DMS79 (cell line): ENCODE measurements at places on chromosomes 1 and 21.

DNA sequence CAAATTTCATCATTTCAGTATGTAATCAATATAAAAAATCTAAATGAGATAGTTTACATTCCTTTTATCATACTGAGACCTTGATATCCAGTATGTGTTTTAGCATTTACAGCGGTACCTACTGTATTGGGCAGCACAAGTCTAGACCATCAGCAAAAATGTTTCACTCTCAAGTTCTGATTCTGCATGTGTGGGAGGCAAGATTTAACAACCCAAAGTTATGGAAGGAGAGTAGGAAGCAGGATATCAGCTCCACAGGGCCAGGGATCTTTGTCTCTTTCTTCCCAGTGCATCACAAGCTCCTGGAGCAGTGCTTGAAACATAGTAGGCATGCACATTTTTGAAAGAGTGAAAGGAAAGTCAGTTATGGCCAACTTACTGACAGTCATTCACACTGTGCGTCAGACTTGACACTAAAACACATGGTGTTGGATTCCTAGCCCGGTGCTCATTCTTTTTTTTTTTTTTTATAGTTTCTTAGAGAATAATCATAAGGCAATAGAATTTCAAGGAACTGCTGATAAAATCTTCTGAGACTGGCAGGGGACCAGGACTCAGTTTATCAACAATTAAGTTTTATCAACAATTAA is 6.1 kb downstream of the TENT5C start:
- no peak for DNase-seq

GRCh38 chr1:11134251-11134897 is 34.7 kb upstream of the EXOSC10 start:
- peak; percentile 29 for DNase-seq

GRCh38 chr1:219897914-219898313 is 30.4 kb downstream of the SLC30A10 start:
- DNase-seq, result no peak

DNA sequence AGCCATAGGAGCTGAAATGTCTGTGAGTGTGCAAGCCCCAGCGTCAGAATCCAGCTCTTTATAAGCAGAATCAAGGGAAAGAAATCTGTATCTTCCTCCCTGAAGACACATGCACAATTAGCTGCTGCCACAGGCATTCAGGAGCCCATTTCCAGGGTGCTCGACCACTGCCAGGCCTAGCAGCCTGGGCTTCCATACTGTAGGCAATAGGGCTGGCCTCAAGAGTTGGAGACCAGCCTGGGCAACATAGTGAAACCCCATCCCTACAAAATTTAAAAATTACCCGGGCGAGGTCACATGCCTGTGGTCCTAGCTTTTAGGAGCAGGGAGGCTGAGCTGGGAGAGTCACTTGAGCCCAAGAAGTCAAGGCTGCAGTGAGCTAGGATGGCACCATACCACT is 41.0 kb downstream of the NEK2 start:
- no peak for DNase-seq

GRCh38 chr21:35220301-35220700 is 171.2 kb upstream of the RUNX1 start:
- DNase-seq, result no peak

- no peak for DNase-seq
Measured at GRCh38 chr1:214762902-214763301, 159.9 kb downstream of the CENPF start.

GRCh38 chr1:204685236-204686006 is at the start of gene LRRN2:
TSS of gene LRRN2 (minus strand) at chr1:204685738. CDS start at chr1:204619992, 65,746 bp downstream.
- no peak for DNase-seq

DNA sequence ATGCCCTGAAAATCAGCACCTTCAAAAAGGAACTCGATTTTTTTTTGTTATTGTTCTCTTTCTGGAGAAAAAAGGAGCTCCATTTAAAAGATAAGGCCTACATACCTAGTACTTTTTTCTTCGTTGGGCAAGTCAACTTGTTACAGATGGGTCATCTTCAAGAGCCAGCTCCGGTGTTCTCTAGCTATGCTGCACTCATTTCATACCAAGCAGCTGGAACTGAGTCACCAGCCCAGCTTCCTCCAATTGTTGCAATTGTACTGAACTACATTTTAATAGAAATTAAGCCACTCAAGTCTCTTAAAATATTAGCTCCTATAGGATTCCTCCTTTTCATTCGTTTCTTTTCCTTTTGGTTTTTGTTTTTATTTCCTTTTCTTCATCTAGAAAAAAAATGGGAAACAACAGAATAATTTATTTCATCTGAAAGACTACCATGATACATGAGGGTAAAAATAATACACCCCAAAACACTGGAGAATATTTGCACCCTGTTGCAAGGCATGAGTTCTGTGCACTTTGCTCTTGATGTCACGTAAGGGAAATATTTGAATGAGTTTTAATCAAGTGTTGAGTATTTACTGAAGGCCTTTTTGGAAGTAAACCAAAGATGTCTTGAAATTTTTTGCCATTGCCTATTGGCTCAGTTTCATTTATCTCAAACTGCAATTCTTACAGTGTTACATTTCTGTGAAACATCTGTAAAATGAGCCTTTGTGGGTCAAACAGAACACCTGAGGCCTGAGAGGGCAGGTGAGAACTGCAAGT is 60.5 kb downstream of the CLIC4 start:
- no peak for DNase-seq

GRCh38 chr1:10074059-10074851 is 41.5 kb downstream of the UBE4B start:
- no peak for DNase-seq

DNA sequence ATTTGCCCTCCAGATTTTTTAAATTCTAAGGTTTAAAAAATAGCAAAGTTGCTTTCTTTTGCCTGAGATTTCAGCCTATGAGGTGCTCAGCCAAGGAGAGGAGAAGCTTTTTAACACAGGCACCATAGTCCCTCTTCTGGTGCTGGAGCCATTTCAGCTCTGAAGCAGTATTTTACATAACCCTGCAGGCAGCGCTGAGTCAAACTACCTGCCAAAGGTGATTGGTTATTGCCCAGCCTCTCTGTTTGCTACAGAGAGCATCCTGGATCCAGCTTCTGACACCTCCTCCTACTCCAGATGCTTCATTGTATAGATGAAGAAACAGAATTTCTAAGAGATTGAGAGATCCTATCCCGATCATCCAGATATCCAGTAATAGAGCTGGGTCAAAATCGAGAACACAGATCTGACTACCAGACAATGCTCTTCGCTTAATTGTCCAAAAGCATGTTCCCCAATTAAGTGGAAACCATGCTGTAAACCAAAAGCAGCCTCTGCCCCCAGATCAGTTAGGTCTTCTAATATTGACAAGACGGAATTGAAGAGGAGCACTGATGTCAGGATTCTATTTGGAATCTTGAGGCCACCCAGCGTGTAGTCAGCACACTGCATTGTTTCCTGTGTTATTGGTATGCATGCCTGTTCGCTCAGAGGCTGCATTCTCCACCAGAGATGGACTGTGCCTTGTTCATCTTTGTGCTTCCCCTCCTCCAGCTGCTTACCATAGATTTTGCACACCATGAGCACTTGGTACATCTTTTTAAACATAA is 22.1 kb downstream of the RGS8 start:
- no peak for DNase-seq

GRCh38 chr1:151197863-151198253 is 494 bp upstream of the PIP5K1A start:
- DNase-seq, result no peak

DNA sequence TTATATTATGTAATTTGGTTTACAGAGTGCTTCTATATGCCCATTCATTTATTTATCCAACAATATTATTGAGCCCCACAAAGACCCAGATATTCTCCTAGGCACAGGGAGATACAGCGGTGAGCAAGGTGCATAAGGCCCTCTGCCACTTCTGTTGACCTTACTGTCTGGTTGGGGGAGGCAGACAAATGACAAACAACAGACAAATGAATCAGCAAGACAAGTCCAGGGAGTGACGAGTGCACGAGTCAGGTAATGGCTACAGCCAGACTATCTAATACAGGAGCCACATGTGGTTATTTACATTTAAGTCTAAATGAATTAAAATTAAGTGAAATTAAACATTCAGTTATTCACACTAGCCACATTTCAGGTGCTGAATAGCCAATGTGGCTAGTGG is 22.0 kb upstream of the BCAR3 start:
- no peak for DNase-seq

- DNase-seq, result no peak
Measured at GRCh38 chr21:25243808-25244207, 363.5 kb downstream of the MRPL39 start.

- no peak for DNase-seq
Measured at GRCh38 chr1:165259706-165260428, 96.6 kb downstream of the LMX1A start.

GRCh38 chr1:22132517-22133235 is 10.2 kb downstream of the WNT4 start:
- no peak for DNase-seq

DNA sequence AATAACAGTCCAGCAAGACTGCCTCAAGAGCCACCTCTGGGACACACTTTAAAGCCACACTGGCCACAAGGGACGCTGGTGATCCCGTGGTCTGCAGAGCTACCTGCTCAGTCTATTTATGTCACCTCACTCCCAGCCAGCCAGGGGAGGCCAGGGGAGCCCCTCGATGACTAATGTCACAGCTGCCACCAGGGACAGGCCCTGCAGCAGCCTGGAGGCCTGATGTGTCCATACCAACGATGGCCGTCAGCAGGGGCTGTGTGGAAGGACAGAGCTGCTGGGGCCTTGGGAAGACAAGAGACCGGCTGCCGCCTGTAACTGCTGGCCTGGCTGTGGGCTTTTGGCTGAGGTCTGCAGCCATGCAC is 71.0 kb downstream of the SIK1 start:
- DNase-seq, result peak; percentile 52

DNA sequence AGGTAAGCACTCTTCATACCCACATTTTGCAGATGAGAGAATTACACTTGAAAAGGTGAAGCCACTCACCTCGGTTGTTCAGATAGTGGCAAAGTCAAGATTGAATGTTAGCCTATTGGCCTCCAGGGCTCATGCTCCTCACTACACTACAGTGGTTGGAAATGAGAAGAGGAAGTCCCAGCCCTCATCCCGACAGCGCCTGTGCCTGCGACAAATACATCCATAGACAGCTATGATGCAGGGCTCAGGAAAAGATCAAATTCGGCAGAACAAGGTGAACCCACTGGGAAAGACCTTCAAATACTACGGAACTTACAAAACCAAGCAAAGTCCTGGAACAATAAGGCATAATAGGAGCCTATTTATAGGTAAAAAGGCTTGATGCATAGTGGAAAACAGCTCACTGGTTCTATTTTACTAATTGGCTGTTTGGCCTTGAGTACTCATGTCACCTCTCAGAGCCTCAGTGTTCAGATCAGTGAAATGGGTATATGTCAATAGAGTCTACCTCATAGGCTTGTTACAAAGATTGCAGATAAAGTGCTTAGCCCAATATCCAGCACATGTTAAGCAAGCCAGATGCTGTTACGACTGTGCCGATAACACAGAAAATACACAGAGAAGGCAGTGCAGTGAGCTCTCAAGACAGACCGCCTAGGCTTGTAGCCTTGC is 3.5 kb downstream of the SPOCD1 start:
- peak; percentile 92 for DNase-seq

GRCh38 chr1:36096500-36097432 is 8.1 kb downstream of the ADPRS start:
- no peak for DNase-seq

- no peak for DNase-seq
Measured at GRCh38 chr1:46813858-46814396, 15.1 kb downstream of the CYP4B1 start.

- no peak for DNase-seq
Measured at GRCh38 chr1:231376875-231377549, 38.9 kb downstream of the SPRTN start.

DNA sequence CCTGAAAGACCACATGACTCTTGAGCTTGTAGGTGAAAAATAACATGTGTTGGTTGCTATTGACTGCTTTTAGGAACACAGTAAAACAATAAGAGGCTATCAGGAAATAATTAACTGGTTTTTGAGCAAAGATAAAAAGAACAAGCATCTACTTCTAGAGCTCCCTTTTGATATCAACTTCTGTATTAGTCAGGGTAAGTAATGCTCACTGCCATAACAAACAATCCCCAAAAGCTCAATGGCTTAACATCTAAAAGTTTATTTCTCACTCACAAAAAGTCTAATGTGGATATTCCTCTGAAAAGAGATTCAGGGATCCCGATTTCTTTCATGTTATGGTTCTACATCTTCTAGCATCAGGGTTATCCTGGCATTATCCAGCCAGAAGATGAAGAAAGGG is 25.3 kb upstream of the PROX1 start:
- DNase-seq, result no peak

- DNase-seq, result no peak
Measured at GRCh38 chr1:207021876-207022596, 10.5 kb downstream of the C1orf116 start.

GRCh38 chr1:223710179-223711133 is 1.9 kb upstream of the CAPN2 start:
- no peak for DNase-seq

DNA sequence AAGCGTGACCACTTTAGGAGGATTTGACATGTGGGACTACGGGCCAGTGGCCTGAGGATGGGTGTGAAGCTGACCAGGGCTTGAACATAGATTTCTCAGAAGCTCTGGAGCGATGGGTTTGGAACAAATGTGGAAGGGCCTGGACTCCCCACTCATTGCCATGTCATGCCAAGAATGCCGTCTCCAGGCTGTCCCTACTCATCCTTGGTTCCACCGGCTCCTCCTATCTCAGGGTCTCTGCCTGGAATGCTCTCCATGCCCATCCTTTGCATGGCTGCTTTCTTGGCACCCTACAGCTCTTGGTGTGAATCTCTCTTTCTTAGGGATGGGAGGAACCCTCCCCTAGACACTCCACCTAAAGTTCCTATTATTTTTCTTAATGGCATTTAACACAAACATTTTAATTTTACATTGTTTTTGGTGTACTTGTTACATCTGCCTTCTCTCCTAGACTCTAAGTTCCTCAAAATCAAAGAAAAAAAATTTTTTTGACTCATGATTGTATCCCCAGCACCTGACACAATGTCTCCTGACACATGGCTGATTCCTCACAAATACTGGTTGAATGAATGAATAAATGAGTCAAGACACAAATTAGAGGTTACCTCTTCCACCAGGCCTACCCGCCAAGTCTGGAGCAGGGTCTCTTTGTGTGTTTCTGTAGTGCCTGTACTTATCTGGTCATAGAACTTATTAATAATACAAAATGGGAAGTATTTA is 114.5 kb downstream of the OMA1 start:
- no peak for DNase-seq

DNA sequence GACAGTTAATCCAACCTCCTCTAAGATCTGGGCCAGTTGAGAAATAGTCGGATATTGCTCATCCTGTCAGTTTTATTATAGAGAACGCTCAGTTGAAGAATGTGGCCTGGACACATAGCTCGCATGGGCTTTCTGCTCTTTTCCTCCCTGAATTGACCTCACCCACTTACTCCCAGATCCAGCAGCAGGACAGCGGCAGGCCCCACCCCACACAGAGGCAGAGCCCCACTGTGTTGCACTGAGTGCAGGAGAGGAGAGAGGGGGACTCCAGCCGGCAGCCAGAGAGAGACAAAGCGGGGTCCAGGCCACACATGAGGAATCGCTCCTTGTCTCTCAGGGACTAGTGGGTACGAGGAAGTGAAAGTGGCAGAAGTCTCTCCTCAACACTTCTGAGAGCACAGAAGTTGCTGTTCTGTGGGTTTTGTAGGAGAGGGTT is 78.6 kb downstream of the LAMC1 start:
- no peak for DNase-seq
